A673 (cell line): ENCODE measurements at places on chromosomes 3 and 15. TPM values are rescaled to one million over a fixed set of nuclear protein-coding genes. Genes with fewer than 3 reads are reported as not detected.

GRCh38 chr3:23271876-23272741 lies 69.0 kb downstream of the UBE2E2 start:
- no peak for DNase-seq

GRCh38 chr3:117736846-117737245 lies 1027.3 kb downstream of the TUSC7 start:
- no peak for DNase-seq

- DNase-seq: no peak
Measured at GRCh38 chr3:39186692-39187151, 5.7 kb downstream of the XIRP1 start.

DNA sequence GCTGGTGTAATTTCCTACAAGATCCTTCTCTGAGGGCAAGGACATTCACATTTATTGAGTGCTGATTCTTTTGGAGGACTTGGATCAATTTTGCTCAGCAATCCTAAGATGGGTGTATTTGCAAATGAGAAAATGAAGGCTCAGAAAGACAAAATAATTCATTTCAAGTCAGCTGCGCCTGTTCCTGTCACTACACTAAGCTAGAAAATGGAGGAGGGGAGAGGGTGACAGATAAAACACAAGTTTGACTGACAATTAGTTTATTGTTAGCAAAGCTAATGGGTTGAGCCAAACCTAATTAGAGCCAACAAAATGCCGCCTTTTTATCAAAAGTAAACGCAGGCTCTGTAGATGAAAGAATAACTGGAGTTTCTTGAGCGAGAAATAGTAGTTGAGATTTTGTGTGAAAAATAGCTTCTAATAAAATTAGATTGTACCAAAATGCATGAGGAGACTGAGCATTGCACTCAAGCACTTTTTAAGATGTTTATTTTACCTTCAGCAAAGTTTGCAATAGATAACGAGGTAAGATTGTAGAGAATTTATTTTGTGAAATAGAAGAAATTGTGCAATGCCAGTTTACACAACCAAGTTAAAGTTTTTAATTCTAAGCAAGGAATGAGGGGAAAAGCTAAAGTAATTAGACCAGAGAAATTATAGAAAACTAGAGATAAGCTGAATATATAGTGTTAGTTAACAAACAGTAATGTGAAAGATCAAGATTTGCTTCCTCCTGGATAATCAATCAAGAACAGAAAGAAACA lies 39.6 kb upstream of the SECISBP2L start:
- no peak for DNase-seq

GRCh38 chr15:56464893-56465520 lies at the start of gene MNS1:
Gene MNS1 (minus strand): TSS chr15:56465137. CDS start chr15:56464972, 165 bp downstream.
- peak; percentile 98 for DNase-seq

DNA sequence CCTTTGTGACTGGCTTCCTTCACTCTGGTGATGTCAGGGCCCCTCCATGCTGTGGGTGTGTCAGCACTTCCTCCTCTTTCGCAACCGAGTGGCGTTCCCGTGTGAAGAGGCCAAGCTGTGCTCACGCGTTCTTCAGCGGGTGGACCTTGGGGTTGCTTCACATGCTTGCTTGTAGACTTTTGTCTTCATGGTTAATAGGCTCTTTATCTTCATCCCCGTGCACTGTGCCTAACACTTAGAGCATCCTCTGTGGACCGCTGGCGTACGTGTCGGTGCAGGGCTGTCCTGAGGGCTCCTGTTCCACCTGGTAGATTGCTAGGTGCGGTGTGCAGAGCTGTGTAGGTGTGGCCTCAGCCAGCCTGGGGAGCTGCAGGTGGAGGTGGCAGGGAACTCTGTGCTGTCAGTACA lies 182.3 kb downstream of the OR4M2 start:
- no peak for DNase-seq

DNA sequence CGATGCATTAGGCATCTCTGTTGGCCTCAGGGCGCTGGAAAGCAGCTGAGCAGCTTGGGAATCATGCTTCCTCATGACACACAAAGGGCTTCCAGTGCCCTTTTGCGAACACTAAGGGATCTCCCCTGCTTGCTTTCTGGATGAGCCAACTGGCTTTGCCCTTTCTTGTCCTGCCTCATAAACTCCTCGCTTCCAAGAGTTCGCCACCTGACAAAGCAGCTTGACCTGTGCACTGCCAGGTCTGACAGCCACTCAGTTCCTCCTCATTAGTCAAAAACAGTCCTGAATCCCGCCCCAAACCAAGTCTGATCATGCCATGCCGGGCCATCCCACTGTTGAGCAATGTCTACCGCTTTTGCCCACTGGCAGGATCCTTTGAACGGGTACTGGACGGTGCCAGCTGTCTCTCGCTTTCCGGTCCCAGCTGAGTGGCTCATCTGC lies 265.4 kb upstream of the LYSMD4 start:
- no peak for DNase-seq

SLC2A2 gene
- total RNA-seq: not detected in 2 replicates

DNA sequence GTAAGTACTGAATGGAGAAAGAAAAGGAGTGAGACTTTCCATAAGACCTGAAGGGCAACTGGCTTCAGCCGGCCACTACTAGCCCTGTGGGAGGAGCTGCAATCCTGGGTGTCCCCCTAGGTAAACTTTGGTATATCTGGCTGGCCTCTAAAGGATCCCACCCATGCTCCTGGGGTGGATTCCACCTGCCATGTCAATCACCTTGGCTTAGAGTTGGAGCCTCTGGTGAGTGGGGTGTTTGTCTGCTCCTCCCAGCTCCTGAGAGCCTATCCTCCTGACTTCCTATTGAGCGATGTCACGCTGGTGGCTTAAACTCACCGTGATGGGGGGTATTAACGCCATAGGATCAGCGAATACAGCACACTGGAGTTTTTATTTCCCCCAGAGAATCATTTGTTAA lies 2.6 kb downstream of the SPTBN5 start:
- no peak for DNase-seq

DNA sequence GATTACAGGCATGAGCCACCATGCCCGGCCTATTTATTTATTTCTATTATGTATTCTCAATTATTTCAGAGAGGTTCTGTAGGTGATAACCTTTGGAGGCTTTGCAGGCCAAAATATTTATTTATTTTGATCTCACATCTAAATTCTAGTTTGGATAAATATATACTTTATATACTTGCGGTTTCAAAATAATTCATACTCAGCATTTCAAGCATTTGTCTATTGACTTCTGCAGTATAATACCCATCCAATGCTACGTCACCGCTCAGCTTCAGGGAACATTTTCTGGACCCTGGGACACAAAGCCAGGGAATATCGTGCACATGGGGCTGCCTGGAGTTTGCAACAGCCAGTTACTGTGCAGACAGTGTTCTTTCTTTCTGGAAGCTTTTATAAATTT lies 22.6 kb downstream of the CGGBP1 start:
- DNase-seq: no peak

DNA sequence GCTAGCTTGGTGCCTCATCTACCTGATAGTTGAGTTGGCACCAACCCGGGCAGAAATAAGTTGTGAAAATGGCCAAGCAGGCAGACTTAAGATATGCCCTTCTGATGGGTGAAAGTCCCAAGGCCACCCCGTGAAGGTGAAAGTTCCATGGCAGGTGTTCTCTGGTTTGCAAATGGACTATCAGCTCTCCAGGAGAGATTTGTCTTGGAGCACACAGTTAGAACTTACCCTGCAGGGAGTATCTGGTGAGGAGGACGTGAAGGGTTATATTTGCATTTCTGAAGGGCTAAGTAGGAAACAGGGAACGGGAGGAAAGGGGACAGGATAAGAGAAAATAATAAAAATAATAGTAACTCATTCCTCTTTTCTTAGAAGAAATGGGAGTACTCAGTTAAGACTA lies 220.5 kb downstream of the TP63 start:
- no peak for DNase-seq

DNA sequence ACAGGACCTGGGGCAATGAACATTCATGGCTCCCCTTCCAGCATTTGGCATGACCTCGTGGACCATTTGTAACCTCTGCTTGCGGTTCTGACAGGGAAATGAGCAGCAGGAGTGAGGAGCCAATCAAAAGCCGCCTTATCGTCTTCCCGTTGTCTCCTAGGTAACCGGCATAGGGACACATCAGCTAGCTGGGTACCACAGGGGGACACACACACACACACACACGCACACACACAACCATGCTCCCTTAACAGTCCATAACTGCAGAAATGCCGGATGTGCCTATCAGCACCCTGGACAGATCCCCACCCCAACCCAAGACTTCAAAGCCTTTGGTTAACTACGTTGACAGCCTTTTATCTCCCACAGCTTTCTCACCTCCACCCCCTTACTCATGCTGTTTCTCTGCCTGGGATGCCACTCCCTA lies 53.4 kb upstream of the CCDC174 start:
- peak; percentile 46 for DNase-seq

GRCh38 chr3:47315069-47315647 lies 32.4 kb downstream of the KLHL18 start:
- peak; percentile 51 for DNase-seq

SOX14 gene
- not detected in 2 replicates for total RNA-seq

GRCh38 chr3:187212196-187212545 lies 14.9 kb downstream of the RTP1 start:
- no peak for DNase-seq

- DNase-seq: no peak
Measured at GRCh38 chr3:15896500-15896899, 98.7 kb upstream of the ANKRD28 start.

GRCh38 chr3:73966733-73967132 lies 342.0 kb upstream of the PDZRN3 start:
- no peak for DNase-seq

DNA sequence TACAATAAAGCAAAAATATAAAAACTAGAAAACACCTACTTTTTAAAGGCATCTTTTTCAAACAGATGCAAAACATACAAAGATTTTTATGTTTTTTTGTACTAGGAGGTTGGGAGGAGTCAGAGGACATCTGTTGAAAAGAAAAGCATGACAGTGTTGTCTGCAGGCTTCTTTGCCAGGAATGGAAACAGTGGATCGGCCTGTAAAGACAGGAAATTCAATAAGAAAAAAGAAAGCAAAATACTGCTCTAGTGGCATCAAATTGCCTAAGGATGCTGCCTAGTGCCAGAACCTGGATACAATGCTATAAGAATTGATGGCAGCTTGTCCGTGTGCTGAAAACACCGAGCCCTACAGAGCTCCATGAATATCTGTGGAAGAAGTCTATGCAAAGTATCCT lies 69.9 kb downstream of the TBC1D5 start:
- DNase-seq: peak; percentile 4

NANOGP8 gene
- total RNA-seq: not detected in 2 replicates

FGF7 gene
- not detected in 2 replicates for total RNA-seq

LRRC2 gene
- 0.24 and 0.28 TPM in 2 replicates for total RNA-seq

LRRC31 gene
- not detected in 2 replicates for total RNA-seq

- DNase-seq: no peak
Measured at GRCh38 chr15:37093480-37094332, 6.6 kb downstream of the MEIS2 start.

- DNase-seq: no peak
Measured at GRCh38 chr15:93485438-93486327, 396.7 kb upstream of the RGMA start.

GRCh38 chr3:122067214-122067550 lies 12.0 kb downstream of the CD86 start:
- peak; percentile 43 for DNase-seq

- no peak for DNase-seq
Measured at GRCh38 chr15:68787609-68788263, 33.0 kb downstream of the ANP32A start.

TIGIT gene
- total RNA-seq: not detected in 2 replicates

BLM gene
- 40.0 and 43.6 TPM in 2 replicates for total RNA-seq

DNA sequence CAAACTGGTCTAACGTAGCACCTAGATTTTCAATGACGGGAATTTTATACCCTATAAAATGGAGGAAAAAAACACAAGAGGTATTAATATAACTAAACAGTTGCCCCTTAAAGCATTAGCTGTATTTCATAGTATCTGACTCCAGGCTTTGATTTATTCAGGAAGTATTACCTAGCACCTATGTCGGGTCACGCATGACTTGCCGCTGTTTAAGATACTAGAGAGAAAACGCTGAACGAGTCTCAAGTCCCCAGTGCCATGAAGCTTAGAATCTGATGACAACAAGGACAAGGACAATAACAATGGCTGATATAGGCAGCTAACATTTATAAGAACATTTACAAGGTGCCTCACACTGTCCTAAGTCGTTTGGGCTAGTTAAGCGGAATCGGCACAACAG lies 1.9 kb downstream of the SNRPA1 start:
- no peak for DNase-seq

DNA sequence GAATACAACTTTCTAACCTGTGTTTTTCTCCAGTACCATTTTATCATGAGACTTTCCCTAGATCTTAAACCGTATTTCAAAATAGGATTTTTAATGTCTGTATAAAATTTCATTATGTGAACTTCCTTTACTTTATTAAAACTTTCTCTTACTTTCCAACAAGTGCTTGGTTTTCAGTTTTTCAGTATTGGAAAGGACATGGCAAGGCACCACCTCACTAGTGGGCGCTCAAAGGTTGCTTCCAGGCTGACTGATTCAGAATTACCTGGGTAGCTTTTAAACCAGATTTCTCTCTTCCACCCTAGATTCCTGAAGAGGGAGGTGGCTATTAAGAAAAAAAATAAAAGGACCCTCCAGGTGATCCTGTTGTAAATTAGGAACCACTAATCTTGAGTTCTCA lies 236.6 kb downstream of the SOX2 start:
- DNase-seq: no peak

TIMMDC1 gene
- total RNA-seq: 96.7 and 97.8 TPM in 2 replicates

- DNase-seq: no peak
Measured at GRCh38 chr3:124594581-124594980, 135.7 kb upstream of the UMPS start.

DNA sequence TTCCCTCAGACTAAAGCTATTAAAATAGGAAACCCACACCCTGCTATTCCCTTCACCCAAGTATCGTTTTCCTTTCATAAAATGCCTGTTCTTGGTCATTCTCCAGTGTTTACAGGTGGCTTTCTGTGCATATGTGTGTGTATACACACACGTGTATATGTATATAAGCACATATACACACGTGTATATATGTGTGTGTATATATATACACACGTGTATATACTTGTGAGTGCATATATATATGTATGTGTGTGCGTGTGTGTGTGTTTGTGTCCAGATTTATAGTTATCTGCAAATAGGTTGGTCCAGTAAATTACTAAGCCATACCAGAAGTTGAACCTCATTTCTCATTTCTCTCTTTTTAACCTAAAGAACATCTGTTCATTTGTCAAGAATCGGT lies 15.7 kb upstream of the TEX9 start:
- DNase-seq: no peak

PARP9 gene
- 10.6 and 10.8 TPM in 2 replicates for total RNA-seq

GRCh38 chr3:50674349-50675178 lies at the start of gene DOCK3:
Gene DOCK3 (plus strand): TSS chr3:50674927. CDS start chr3:50675264, 337 bp downstream.
- DNase-seq: peak; percentile 42

- DNase-seq: peak; percentile 83
Measured at GRCh38 chr15:51869060-51869421, 39.6 kb downstream of the TMOD3 start.

IL17RD gene
- 1.3 and 2.2 TPM in 2 replicates for total RNA-seq
